Mesothelial cell of epicardium (in vitro differentiated cells): ENCODE measurements at places on chromosomes 12 and 14.

GRCh38 chr12:131867891-131868675 lies 26.3 kb upstream of the ULK1 start:
- H3K27me3 ChIP-seq = no peaks in the 10 kb centered on the region
- peaks cover 11% of the 10 kb centered on the region for H3K4me1 ChIP-seq
- no peaks in the 10 kb centered on the region for H3K36me3 ChIP-seq
- H3K4me3 ChIP-seq = no peak overlapping the region

DNA sequence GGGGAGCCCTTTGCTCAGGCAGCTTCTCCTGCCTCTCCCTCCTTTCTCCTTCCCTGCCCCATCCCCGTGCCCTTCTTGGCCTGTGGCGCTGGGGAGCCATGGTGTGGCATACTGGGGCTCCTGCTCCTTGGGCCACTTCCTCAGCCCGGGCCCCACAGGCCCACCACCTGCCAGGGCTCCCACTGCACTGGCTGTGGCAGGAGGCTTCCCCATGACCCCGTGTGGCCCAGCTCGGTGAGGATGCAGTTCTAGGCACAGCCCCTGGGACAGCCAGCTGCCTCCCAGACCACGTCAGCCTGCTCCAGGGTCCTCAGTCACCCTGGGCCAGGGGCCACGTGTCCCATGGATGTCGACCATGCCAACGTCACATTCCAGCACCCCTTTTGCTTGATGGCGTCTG lies 13.0 kb upstream of the AMN start:
- DNase-seq = no peak
- no peak overlapping the region for H3K27ac ChIP-seq
- H3K27me3 ChIP-seq = no peaks in the 10 kb centered on the region
- H3K4me3 ChIP-seq = no peak overlapping the region

- H3K27ac ChIP-seq = no peak overlapping the region
- peak; percentile 70 for DNase-seq
- H3K4me1 ChIP-seq = no peaks in the 10 kb centered on the region
- H3K4me3 ChIP-seq = no peak overlapping the region
These were observed 376.9 kb downstream of the GALC start for GRCh38 chr14:87615822-87616679.

- H3K4me3 ChIP-seq = no peak overlapping the region
- H3K36me3 ChIP-seq = no peaks in the 10 kb centered on the region
- H3K27me3 ChIP-seq = no peaks in the 10 kb centered on the region
- H3K27ac ChIP-seq = no peak overlapping the region
- no peak for DNase-seq
- H3K4me1 ChIP-seq = no peaks in the 10 kb centered on the region
These were observed 30.3 kb upstream of the ESR2 start for GRCh38 chr14:64324461-64324860.

DNA sequence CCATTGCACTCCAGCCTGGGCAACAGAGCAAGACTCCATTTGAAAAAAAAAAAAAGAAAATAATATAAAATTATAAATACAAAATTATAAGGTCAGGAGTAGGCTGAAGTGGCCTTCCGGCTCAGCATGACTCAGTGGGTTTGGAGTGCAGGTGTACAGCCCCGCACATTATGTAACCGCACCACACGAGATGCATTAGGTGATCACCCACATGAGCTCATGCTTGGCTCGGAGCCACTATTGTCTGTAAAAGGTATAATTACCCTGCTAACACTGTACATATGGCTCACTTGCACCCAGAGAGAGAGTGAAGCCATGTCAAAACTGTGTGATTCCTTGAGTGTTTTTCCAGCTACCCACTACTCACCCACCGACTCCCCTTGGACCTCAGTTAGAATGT lies 557.0 kb downstream of the SLC6A15 start:
- H3K36me3 ChIP-seq = no peaks in the 10 kb centered on the region
- peaks cover 8% of the 10 kb centered on the region for H3K27me3 ChIP-seq
- DNase-seq = no peak
- H3K4me1 ChIP-seq = no peaks in the 10 kb centered on the region
- H3K4me3 ChIP-seq = no peak overlapping the region

DNA sequence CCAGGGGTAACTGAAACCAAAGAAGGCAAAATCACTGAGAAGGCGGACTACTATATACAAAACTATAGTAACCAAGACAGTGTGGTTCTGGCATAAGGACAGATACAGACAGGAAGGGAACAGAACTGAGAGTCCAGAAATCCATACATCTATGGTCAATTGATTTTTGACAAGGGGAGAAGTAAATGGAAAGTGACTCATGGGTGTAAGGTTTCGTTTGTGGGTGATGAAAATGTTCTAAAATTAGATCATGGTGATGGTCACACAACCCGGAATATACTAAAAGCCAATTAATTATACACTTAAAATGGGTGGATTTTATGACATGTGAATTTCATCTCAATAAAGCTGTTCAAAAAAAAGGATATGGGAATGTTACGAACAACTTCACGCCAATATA lies 18.7 kb downstream of the ANGEL1 start:
- no peaks in the 10 kb centered on the region for H3K4me1 ChIP-seq
- no peak overlapping the region for H3K27ac ChIP-seq
- no peak overlapping the region for H3K4me3 ChIP-seq
- H3K27me3 ChIP-seq = no peaks in the 10 kb centered on the region
- DNase-seq = no peak

GRCh38 chr12:49147384-49147783 lies 16.2 kb upstream of the TUBA1B start:
- no peak overlapping the region for H3K4me3 ChIP-seq
- no peaks in the 10 kb centered on the region for H3K27me3 ChIP-seq
- DNase-seq = no peak
- H3K4me1 ChIP-seq = no peaks in the 10 kb centered on the region
- H3K36me3 ChIP-seq = no peaks in the 10 kb centered on the region

- no peaks in the 10 kb centered on the region for H3K4me1 ChIP-seq
- no peaks in the 10 kb centered on the region for H3K27me3 ChIP-seq
- no peak overlapping the region for H3K4me3 ChIP-seq
These were observed 15.0 kb downstream of the PMCH start for GRCh38 chr12:102182635-102183034.

- DNase-seq = no peak
- H3K4me3 ChIP-seq = no peak overlapping the region
- peaks cover 10% of the 10 kb centered on the region for H3K4me1 ChIP-seq
These were observed 290.7 kb downstream of the NPAS3 start for GRCh38 chr14:33229269-33229929.

- no peak for DNase-seq
- no peaks in the 10 kb centered on the region for H3K36me3 ChIP-seq
- H3K4me3 ChIP-seq = no peak overlapping the region
These were observed 19.5 kb upstream of the SPIC start for GRCh38 chr12:101455685-101456084.

GRCh38 chr14:37864861-37865718 lies 269.7 kb downstream of the TTC6 start:
- H3K4me1 ChIP-seq = peaks cover 6% of the 10 kb centered on the region
- H3K27me3 ChIP-seq = no peaks in the 10 kb centered on the region
- H3K4me3 ChIP-seq = no peak overlapping the region
- no peak for DNase-seq
- H3K36me3 ChIP-seq = no peaks in the 10 kb centered on the region

DNA sequence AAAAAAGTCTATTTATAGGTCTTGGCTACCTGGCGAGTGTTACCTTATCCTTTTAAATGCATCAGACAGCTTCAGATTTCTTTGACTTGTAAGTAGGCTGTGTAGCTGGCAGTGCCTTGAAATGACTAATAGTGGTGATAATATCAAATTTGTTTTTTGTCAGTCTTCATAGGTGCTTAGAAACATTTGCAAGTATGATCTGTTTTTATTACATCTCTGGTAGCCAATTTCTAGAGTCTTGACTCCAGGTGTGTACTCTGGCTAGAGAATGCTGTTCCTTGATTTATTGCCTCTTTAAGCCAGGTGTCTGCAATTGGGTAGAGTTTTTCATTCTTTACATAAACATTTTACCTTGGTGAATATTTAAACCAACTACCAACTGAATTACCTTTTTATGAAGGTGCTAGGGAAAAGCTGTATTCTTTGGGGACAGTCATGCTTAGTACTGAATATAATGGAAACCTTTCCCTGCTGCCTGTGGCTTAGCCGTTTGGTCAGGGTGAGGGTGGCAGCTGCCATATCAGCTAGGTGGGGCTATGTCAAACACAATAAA lies 32.6 kb downstream of the MLXIP start:
- H3K4me1 ChIP-seq = peaks cover 7% of the 10 kb centered on the region
- no peak for DNase-seq
- H3K27me3 ChIP-seq = no peaks in the 10 kb centered on the region
- H3K4me3 ChIP-seq = no peak overlapping the region
- no peaks in the 10 kb centered on the region for H3K36me3 ChIP-seq
- peak overlapping the region; percentile 16 for H3K27ac ChIP-seq

- no peak for DNase-seq
- no peaks in the 10 kb centered on the region for H3K27me3 ChIP-seq
- peak overlapping the region; percentile 32 for H3K27ac ChIP-seq
- no peaks in the 10 kb centered on the region for H3K36me3 ChIP-seq
- H3K4me1 ChIP-seq = peaks cover 25% of the 10 kb centered on the region
These were observed 56.7 kb downstream of the BCL11B start for GRCh38 chr14:99215277-99215676.
